ENCODE measurements at places on chromosomes 7 and 10.

DNA sequence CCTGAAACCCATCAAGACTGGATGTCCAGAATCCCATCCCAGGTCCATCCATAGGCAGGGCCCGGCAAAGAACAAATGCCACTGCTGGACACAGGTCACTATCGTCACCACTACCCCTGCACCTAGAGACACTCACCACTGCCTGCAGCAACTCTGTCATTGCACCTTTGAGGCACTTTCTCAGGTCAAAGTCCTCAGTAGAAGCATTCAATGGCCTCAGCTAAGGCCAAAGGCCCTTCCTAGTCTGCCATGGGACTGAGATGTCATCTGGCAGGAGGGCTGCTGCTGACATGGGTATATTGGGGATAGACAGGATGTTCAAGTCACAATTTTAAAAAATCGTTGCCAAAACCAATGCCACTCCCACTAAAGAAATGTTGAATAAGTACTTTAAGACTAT is 58.7 kb downstream of the GPAM start:
- DNase-seq = no peak

GRCh38 chr7:150399421-150400007 is 20.4 kb downstream of the ZNF775 start:
- DNase-seq = no peak

DNA sequence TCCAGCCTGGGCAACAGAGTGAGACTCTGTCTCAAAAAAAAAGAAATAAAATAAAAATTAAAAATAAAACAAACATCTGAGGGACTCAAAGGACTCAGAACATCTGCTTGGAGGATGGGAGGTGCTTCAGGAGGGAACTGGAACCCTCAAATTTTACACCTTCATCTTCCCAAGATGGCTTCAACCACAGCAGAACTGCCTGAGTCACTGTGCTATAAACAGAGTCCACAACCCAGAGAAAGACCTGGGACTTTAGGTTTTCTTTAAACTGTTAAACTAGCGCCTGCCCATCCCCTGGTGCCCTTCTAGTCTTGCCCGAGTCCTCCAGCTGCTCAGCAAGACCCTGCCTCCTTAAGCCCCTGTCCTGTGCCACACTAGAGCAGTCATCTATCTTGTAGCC is 40.8 kb downstream of the RGS10 start:
- no peak for DNase-seq

- no peak for DNase-seq
These were observed 101.9 kb upstream of the NPTX2 start for GRCh38 chr7:98515201-98515600.

GRCh38 chr7:157832421-157832820 is 495.6 kb downstream of the DNAJB6 start:
- no peak for DNase-seq

DNA sequence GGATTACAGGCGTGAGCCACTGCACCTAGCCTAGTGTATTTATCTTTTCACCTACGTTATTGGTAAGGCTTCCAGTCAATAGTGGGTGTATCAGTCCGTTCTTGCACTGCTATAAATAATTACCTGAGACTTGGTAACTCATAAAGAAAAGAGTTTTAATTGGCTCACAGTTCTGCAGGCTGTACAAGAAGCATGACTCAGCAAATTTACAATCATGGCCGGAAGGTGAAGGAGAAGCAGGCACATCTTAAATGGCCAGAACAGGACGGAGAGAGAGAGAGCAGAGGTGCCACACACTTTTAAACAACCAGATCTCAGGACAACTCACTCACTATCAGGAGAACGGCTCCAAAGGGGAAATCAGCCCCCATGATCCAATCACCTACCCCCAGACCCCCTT is 873.3 kb upstream of the AUTS2 start:
- DNase-seq = no peak

GRCh38 chr7:74554178-74554577 is 100.5 kb downstream of the GTF2IRD1 start:
- no peak for DNase-seq

DNA sequence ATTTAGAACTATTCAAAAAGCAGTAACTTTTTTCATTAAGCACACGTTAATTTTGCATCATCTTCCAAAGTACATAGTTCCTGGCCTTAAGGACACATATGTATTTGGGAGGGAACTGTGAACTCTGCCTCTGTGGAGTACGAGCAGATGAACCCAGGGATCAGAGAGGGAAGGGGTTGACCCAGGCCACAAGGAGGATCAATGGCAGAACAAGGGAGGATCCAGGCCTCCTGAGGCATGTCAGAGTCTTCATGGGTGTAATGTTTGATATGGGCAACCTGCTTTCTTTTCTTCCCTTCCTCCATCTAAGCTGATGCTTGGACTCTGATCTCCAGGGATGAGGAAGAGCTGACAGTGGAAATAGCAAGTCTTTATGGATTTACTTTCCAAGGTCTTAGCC is 164.0 kb downstream of the SH2D4B start:
- no peak for DNase-seq

Measured in NCI-H2227 treated with DMSO at 0.1 percent for 48 hours (cell line).